ENCODE measurements at places on chromosomes 5 and 9.

DNA sequence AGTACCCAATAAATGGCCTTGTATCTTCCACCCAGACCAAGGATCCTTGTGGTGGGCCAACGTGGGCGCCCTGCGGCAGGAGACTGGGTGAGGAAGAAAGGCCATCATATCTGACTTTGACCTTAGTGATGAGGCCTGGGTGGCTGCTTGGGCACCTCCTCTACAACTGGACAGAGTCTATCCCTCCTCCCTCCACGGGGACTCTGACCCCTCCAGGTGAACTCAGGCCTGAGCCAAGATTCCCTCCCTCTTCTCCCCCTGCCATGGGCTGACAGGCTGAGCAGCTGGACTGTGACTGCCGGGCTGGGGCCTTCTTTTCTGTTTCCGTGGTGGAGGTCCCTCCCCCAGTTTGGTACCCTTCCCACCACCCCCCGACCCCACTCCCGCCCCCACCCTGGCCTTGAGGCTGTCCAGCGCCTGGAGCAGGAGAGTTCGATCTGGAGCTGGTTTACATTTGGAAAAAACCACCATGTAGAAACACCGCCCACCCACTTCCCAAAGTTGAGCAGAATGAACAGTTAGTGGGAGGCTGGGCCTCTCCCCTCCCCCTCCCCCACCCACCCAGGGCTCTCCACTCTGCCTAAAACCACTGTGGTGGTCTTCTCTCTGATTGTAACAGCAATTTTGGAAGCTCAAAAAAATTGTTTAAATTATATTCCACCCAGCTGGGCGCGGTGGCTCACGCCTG is 1.2 kb upstream of the PHYHD1 start:
- no peak for DNase-seq

DNA sequence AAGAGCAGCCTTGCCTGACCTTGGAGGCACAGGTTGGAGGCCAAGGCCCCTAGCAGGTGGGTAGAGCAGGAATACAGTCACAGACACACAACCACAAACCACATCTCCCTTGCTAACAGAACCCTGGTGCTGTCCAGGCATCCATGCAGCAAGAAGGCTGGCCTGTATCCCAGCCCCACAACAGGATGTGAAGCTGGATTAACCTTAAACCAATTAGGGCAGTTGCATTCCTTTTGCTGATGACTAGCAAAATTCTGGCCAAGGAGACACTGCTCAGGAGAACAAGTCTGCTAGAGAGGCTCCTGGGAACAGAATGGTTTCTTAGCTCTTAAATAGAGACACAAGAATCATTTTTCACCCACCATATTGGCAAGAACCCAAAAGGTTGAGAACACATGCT is 97.8 kb downstream of the C5orf15 start:
- no peak for DNase-seq

- no peak for DNase-seq
These were observed 364.6 kb upstream of the TRPC7 start for GRCh38 chr5:136729901-136730355.

GRCh38 chr5:157648275-157648990 is 3.8 kb downstream of the SOX30 start:
- no peak for DNase-seq

- DNase-seq: no peak
These were observed 27.2 kb downstream of the SETX start for GRCh38 chr9:132327537-132327936.

DNA sequence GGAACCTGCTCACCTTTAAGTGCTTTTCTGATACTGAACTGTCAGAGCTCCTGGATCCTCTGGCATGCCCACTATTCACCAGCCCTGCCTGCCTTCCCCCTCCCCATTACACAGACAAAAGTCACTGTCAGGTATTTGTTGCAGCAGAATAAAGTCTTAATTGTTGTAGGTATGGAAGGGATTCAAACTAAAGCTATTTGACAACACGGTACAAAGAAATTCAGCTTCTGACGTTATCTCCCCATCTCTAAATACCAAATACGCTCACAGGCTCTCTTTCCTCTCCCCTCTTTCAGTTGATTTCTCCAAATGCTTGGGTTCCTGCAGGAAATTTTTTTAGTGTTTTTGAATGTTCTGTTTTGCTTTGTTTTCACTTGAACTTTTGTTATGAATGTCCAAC is 9.3 kb upstream of the TGFBR1 start:
- no peak for DNase-seq

DNA sequence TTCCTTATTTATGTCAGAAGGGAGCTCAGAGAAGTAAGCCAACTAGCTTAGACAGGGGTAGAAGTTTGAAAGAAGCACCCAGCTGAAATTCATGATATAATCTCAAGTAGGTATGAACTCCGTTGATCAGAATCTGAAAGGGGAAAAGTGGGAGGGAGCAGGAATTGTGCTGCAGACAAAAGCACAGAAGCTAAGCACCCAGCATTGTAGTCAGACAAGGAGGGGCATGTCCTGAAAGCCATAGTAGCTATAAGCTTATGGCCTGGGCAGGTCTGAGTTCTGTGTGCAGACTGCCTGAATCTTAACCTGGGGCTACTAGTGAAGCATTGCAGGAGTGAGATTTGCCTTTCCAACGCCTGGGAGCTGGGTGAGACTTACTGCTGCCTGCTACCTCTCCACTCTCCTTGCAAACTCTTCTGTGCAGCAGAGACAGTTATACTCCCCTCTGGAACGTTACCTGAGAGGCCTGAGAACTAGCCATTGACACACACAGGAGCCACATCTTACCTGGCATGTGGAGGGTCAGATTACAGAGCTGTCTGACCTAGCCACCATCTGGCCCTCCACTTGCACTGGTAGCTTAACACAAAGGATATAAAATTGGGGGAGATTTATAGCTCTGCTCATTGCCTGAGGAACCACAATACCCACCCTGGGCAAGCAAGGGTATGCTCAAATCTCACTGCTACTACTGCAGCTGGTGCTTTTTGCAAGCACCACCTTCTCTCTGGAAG is 9.8 kb upstream of the CYLC2 start:
- DNase-seq: no peak

GRCh38 chr9:114335745-114336144 is 6.1 kb downstream of the ORM2 start:
- DNase-seq: no peak

DNA sequence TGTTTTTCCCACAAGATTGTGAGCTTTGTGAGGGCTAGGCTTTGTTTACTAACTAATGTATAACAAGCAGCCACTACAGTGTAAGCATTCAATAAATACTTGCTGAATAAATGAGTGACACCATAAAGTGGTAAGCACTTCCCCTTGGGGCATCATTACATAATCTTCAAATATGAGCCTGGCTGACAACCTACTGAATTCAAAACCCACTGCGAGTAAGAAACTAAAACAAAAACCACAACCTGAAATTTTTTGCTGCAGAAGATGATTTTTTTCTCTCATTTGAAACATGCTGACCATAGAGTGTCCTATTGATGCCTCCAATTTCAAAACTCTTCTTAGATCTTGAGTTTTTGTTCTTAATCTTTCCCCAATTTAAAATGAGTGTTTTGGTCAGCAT is 331.3 kb upstream of the CCNG1 start:
- DNase-seq: no peak

DNA sequence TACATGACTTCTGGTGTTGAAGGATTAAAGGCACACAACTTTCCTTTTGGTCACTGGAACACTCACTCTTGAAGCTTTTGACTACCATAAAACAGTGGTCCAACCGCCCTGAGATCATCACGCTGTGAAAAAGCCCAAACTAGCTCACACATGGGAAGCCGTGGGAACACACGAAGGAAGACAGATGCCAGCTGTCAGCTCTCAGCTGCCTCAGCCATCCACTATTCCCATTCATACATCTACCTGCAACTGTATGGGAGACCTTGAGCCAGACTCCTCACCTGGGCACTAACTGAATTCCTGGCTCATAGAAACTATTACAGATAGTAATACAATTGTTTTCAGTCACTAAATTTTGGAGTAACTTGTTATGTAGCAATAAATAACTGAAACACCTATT is 246.1 kb downstream of the MSX2 start:
- no peak for DNase-seq

DNA sequence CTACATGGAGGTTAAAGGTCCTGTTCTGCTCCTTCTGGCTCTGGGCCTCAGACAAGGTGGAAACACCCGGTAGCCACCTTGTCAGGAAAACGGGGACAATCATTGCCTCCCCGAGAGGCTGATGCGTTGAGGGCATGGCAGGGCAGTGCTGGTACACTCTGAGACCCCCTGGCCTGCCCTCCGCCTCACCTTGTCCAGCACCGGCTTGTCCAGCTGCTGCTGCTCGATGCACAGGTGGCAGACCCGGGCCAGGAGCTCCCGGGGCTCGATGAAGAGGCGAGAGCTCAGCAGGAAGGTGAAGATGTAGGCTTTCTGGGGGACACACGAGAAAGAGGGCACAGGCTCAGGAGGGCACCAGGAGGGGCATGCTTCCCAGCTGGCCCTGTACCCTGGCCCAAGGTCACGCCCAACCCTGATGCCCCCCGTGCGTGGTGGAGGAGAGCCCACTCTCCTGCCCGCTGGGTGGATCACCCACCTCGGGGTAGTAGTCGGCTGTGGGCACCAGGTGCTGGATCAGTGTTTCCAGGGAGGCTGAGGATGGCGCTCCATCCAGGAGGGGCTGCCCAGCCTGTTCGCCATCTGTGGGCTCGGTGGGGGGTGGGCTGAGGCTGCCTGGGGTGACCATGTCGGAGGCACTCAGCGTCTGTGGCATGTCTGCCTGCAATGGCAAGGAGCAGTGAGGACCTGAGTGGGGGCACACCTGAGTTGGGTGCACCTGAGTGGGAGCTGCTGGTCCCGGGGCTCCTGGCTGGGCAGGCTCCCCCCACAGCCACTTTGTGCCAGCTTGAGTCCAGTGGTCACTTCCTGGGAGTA is 66.0 kb upstream of the RNF130 start:
- no peak for DNase-seq

DNA sequence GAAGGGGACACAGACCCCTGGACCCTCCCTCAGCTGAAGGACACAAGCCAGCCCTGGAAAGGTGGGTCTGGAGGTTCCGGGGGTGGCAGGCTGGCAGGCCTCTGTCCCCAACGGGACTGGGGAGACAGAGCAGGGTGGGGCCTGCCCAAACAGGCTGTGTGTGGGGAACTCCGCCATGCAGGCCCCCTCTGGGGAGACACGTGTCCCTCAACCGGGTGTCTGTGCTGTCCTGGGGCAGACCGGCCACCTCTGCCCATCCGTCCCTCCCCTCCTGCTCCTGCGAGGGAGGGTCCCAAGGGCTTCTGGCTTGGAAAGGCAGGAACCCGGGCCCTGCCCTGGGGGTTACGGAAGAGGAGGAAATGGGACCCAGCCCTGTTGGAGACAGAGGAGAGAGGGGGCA is 1.4 kb downstream of the SLC34A3 start:
- DNase-seq: no peak

GRCh38 chr5:56328753-56329560 is 95.8 kb upstream of the ANKRD55 start:
- DNase-seq: no peak

- no peak for DNase-seq
These were observed 118.1 kb upstream of the CCDC112 start for GRCh38 chr5:115414406-115415142.

DNA sequence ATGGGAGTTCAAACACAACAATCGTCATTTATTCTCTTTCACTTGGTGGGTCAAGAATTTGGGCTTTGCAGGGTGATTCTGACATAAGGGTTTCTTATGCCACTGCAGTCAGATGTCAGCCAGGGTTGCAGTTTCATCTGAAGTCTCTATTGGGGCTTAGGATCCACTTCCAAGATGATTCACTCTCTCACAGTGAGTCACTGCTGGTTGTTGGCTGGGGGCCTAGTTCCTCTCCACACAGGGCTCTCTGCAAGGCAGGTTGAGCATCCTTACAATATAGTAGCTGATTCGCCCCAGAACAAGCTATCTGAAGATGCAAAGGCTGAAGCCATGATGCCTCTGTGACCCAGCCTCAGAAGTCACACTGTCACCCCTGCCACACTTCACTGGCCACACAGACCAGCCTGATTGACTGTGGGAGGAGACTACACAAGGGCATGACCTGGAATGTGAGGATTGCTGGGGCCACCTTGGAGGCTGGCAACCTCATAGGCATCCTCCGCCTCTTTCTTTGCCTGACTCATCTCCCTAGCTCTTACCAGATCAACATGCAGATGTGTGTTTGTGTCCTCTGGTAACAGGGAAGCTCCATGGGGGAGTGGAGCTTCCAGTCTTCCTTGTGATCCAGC is 4.5 kb upstream of the CARD19 start:
- no peak for DNase-seq

- no peak for DNase-seq
These were observed 195.7 kb downstream of the ZNF608 start for GRCh38 chr5:124550731-124551130.

DNA sequence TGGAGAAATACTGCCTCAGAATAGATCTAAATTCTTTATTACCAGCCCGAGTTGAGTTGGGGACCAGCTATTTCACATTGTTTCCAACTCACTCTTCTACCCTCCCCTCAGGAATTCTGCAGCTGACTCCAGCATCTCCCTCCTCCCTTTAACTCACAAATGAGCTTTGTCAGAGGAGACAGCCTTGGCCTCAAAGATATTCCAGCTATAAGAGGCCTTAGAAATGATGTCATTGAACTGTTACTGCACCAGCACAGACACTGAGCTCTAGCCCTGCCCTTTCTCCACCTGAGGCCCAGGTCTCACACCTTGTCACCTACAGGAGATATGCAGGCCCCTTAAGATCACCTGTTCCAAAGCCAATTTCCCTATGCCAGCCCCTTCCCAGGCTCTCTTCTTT is 78.4 kb upstream of the ATP10B start:
- no peak for DNase-seq

- no peak for DNase-seq
These were observed 849 bp upstream of the MGAT1 start for GRCh38 chr5:180803181-180804128.

GRCh38 chr5:72179028-72179815 is 71.9 kb downstream of the MAP1B start:
- DNase-seq: no peak

DNA sequence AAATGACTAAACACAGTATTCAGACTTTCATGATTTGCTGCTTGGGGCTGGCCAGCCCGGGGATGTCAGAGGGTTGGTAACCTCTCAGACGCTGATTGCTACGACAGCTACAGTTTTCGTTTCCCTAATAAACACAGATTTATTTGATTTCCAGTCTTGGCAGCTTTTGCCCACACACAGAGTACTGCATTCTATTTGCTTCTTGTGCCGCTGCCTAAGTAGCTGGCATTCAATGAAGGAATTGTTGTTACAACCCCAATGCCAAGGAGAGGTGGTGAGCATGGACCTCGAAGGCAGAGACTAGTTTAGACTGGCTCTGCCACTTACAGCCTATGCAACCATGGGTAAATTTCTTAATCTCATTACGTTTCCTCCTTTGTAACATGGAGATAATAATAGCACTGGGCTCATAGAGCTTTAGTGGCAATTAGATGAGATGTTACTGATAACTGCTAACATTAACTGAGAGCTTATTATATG is 247.1 kb upstream of the PANK3 start:
- DNase-seq: no peak

DNA sequence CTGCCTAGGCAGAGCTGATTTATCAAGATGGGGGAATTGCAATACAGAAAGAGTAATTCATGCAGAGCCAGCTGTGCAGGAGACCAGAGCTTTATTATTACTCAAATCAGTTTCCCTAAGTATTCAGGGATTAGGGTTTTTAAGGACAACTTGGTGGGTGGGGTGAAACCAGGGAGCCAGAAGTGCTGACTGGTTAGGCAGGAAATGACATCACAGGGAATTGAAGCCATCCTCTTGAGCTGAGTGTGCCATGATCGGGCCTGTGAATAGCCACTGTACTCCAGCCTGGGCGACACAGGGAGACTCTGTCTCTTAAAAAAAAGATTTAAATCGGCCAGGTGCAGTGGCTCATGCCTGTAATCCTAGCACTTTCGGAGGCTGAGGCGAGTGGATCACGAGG is 45.3 kb upstream of the CDK5RAP2 start:
- no peak for DNase-seq

- no peak for DNase-seq
These were observed 28.0 kb downstream of the MARCHF3 start for GRCh38 chr5:127002390-127002789.
